ENCODE measurements at places on chromosomes 2 and 18.

GRCh38 chr2:151261977-151262291, 271 bp upstream of the RBM43 start:
- DNase-seq: no peak

DNA sequence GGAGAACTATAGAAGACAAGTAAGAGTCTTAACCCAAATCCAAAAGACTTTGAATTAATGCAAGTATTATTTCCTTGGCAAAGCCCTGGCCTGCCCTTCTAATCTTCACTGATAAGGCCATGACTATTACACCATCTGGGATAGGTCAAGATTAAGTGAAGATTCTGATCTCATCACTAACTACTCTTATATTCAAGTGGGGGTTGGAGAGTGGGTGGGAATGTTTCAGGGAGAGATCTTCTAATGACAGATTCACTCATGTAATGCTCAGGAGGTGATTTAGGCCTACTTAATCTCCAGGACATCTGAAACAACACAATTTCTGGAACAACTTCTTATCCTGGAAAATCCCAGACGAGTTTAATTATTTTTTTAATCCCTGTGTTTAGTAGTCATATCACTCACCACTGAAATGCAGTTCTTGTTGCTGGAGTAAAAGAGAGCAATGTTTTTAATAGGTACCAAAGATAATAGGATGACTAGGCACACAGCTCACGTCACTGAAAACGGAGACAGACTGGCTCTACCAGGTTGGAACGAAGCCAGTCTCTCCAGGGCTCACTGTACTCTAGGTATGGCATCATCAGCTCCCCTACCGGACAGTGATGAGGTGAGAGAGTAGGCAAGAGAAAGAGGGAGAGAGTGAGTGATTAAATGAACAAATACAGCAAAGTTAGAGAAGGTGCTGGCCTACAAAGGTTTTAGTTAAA, 133.1 kb downstream of the NCKAP5 start:
- DNase-seq: no peak

GRCh38 chr2:63488118-63488713, 100.1 kb downstream of the WDPCP start:
- DNase-seq: no peak

DNA sequence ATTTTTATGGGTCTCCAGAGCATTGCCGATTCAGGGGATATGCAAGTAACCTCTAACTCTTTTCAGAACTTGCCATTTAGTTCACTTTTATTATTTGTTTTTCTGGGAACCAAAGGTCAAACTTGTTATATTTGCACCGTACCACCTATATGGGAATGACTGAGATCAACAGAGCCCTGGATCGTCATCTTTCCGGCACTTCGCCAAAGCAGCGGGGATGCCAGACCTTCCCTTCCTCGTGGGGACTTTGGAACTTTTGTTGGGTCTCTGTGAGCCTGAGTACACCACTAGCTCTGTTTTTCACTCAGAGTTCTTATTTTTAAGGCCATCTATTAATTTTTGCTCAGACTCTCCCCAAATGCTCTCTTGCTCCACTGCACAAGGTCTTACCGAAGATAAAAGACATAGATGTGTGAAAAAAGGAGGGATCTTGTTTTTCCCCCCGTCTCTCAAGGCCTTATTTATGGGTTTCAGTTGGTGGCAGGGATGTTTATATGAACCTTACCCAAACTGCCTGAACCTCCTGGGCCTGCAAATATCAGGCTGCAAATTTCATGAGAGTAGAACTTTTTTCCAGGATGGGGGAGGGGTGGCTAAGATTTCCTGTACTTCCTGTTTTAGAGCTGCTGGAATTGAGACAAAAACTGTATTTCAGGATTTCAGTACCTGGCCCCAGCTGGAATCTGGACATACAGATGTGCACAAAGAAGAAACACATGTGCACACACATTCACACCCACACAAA, 350.3 kb downstream of the HRH4 start:
- no peak for DNase-seq

DNA sequence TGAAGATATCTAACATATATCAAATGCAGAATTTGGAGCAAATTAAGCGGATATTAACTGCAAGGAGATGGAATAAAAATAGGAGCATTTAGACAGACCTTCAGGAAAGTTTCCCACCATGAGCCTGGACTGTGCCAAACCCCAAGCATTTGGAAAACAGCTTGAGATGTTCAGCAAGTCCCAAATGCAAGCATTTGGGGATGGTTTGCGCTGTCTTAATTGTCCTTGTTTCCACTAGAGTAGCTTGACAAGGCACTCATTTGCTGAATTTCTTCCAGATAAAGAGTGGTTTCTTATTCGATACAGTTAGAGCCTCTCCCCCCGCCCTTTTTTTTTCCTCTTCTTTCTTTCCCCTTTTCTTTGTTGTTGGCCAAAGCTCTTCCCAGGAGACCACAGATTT, 77.1 kb upstream of the CDC42EP3 start:
- DNase-seq: no peak

DNA sequence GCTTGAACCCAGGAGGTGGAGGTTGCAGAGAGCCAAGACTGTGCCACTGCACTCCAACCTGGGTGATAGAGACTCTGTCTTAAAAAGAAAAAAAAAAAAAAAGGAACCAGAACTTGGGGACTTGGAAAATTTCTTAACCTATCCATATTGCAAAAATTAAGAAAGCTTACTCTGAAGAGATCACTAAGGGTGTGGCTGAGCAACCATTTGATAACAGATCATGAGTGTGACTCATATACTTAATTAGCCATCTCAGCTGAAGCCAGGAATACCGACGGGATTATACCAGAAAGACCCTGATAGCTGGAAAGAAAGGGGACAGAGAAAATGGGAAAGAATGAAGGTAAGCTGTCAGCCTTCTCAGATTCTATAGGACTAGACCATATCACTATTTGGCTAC, 7.1 kb upstream of the ADD2 start:
- no peak for DNase-seq

- no peak for DNase-seq
Measured at GRCh38 chr2:98869870-98870269, 66.2 kb downstream of the CRACDL start.
